ENCODE measurements at places on chromosomes 5 and 9. TPM values are rescaled to one million over a fixed set of nuclear protein-coding genes. Genes with fewer than 3 reads are reported as not detected.

The IRGM gene
- polyA plus RNA-seq = not detected

- H3K4me3 ChIP-seq = no peak overlapping the region
- H3K27ac ChIP-seq = no peak overlapping the region
- no peak for DNase-seq
- H3K27me3 ChIP-seq = no peaks in the 10 kb centered on the region
These were observed 39.9 kb downstream of the FNIP1 start for GRCh38 chr5:131756942-131757341.

DNA sequence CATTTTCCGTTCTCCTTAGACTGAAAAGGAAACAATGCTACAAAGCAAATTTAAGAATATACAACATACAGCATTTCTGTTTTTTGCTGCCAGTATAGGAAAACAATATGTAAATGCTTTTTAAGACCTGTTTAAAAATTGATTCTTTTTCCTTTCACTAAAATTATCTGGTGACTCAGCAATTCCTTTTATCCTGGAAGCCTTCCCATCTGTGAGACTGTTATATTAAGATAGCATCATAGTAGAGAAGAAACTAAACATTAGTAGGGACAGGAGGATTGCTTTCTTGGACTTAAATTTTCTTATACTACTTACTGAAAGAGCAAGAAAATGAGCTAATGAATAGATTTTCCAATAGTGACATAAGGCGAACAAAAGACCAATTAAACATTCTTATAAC, 30.0 kb upstream of the GPR21 start:
- DNase-seq = peak; percentile 61
- no peak overlapping the region for H3K4me3 ChIP-seq
- peaks cover 5% of the 10 kb centered on the region for H3K4me1 ChIP-seq
- no peak overlapping the region for H3K27ac ChIP-seq

GRCh38 chr5:128813317-128814070, 151.8 kb upstream of the SLC27A6 start:
- no peak overlapping the region for H3K27ac ChIP-seq
- no peaks in the 10 kb centered on the region for H3K27me3 ChIP-seq
- DNase-seq = no peak
- H3K4me3 ChIP-seq = no peak overlapping the region

GRCh38 chr9:87720173-87720572, 5.7 kb upstream of the CTSL start:
- no peak overlapping the region for H3K4me3 ChIP-seq
- H3K27ac ChIP-seq = no peak overlapping the region
- H3K36me3 ChIP-seq = no peaks in the 10 kb centered on the region
- no peaks in the 10 kb centered on the region for H3K27me3 ChIP-seq
- no peak for DNase-seq
- no peaks in the 10 kb centered on the region for H3K4me1 ChIP-seq

DNA sequence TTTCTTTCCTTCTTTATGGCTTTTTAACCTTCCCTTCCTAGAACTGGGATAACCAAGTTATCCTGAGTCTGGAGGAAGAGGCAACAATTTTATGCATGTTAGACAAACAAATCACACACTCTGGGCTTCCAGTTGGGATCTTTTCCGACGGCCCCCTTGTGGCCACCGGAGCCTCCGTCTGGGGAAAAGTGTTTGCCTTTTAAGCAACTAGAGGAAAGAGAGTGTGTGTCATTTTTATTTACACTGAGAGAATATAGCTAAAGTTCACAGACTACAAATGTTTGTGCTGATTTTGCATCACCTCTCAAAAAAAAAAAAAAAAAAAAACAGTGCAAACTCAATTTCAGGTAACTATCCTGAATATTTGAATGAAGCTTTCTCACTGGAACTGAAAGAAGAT, 126.2 kb downstream of the SEMA6A start:
- no peak overlapping the region for H3K27ac ChIP-seq
- H3K4me1 ChIP-seq = no peaks in the 10 kb centered on the region
- no peaks in the 10 kb centered on the region for H3K36me3 ChIP-seq
- peaks cover 13% of the 10 kb centered on the region for H3K27me3 ChIP-seq
- H3K4me3 ChIP-seq = no peak overlapping the region

DNA sequence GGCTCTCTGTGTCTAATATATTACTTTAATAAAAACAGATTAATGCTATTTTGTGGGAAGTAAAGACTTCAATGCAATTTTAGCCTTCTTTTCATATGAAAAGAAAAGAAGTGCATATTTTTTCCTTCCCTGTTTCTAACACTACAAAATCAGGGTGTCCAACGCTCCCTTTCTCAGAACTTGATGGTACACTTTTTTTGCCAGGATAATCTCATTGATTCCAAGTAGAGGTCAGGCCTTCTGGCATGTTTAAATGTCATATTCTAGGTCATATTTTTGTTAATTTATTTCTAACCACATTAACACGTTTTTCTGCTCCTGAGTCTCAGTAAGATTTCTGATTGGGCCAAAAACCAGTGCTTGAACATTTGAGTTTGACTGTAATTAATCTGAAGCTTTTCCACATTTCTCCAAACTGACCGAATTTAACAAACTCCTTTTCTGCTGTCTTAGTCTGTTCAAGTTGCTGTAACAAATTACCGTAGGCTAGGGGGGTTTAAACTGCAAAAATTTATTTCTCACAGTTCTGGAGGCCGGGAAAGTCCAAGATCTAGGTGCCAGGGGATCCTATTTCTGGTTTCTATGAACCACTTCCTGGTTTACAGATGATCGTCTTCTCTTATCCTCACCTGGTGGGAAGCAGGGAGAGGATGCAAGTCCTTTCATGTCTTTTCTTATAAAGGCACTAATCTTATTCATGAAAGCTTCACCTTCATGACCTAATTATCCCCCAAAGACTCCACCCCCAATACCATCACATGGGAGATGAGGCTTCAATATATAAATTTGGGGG, 63.2 kb upstream of the ELL2 start:
- H3K4me3 ChIP-seq = no peak overlapping the region
- H3K27me3 ChIP-seq = no peaks in the 10 kb centered on the region
- DNase-seq = no peak
- H3K36me3 ChIP-seq = no peaks in the 10 kb centered on the region
- peaks cover 14% of the 10 kb centered on the region for H3K4me1 ChIP-seq

GRCh38 chr9:14616188-14616982, 76.8 kb downstream of the ZDHHC21 start:
- H3K27ac ChIP-seq = no peak overlapping the region
- DNase-seq = peak; percentile 73
- H3K4me3 ChIP-seq = no peak overlapping the region
- H3K4me1 ChIP-seq = no peaks in the 10 kb centered on the region
- H3K27me3 ChIP-seq = no peaks in the 10 kb centered on the region

- H3K4me3 ChIP-seq = no peak overlapping the region
- DNase-seq = no peak
- H3K27ac ChIP-seq = no peak overlapping the region
- H3K36me3 ChIP-seq = no peaks in the 10 kb centered on the region
- H3K27me3 ChIP-seq = no peaks in the 10 kb centered on the region
- H3K4me1 ChIP-seq = no peaks in the 10 kb centered on the region
These were observed 547.3 kb upstream of the C9orf72 start for GRCh38 chr9:28120626-28121025.

DNA sequence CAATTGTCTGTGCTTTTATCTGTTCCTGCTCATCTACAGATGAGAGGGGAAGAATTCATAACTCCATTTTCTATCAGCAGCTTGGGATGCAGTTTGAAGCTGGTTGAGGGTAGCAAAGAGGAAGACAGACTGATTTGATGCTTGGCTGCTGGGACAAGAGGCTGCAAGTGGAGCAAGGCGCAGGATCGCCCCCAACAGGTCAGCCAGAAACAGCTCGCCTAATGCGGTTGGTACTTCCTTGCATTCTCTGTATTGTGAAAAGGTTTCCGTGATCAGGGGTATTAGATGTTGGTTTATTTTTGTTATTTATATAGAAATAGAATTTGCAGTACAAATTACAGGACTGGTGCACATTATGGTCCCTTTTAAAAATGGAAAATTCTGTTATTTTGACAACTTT, 40.6 kb downstream of the ZNF883 start:
- H3K4me3 ChIP-seq = no peak overlapping the region
- H3K27me3 ChIP-seq = no peaks in the 10 kb centered on the region
- no peaks in the 10 kb centered on the region for H3K4me1 ChIP-seq
- peak; percentile 1 for DNase-seq
- no peaks in the 10 kb centered on the region for H3K36me3 ChIP-seq

All from IMR-90 (cell line).